Posterior vena cava (tissue), 2 donors: ENCODE measurements at places on chromosomes 5 and 9. TPM values are rescaled to one million over a fixed set of nuclear protein-coding genes. Genes with fewer than 3 reads are reported as not detected.
A peak's percentile ranks its signal among the peaks of the same experiment; 100 is the strongest.

CYLC2 gene
- total RNA-seq = not detected

- peak; percentile 28 for DNase-seq
Observed at GRCh38 chr5:179867079-179867465, 8.5 kb upstream of the MRNIP start.

ADGRV1 gene
- not detected for total RNA-seq

PAPPA gene
- total RNA-seq = 15.3 TPM

ANKRD33B gene
- 3.9 TPM for total RNA-seq

SLC46A2 gene
- 0.19 TPM for total RNA-seq

- DNase-seq = peak; percentile 34
Observed at GRCh38 chr9:129309041-129309430, 131.0 kb upstream of the IER5L start.

GRCh38 chr5:154107010-154107409 is 68.2 kb downstream of the MFAP3 start:
- DNase-seq = no peak

- DNase-seq = no peak
Observed at GRCh38 chr9:11135851-11136250, 523.0 kb upstream of the PTPRD start.

CTSL gene
- 176 TPM for total RNA-seq

DNA sequence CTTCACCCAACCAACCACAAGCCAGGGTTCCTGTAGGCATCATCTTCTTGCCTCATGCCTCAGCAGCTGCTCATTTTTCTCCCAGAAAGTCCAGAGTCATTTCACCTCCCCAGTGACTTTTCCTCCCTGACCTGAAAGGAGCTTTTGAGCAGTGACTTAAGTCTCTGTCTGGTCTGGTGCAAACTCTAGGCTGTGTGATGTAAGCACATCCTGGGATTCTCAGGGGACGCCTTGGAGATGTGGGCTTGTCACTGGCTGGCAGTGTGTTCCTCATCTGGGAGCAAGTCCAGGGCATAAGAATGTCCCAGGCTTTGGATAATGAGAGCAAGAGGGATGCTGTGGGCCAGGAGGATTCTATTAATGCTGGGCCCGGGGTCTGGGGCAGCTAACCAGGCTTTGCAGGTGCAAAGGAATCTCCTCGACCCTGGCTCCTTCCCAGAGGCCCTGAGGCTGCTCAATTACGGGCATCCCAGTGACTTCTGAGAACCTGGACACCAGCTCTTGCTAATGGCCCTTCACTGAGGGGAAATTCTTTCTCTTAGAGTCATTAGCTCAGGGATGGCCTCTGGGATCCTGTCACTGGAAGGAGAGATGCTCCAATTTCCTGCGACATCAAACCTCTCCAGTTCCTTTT is 211.0 kb upstream of the PANK3 start:
- peak; percentile 88 for DNase-seq

GRCh38 chr9:22454016-22454415 is 7.4 kb downstream of the DMRTA1 start:
- DNase-seq = no peak

DNA sequence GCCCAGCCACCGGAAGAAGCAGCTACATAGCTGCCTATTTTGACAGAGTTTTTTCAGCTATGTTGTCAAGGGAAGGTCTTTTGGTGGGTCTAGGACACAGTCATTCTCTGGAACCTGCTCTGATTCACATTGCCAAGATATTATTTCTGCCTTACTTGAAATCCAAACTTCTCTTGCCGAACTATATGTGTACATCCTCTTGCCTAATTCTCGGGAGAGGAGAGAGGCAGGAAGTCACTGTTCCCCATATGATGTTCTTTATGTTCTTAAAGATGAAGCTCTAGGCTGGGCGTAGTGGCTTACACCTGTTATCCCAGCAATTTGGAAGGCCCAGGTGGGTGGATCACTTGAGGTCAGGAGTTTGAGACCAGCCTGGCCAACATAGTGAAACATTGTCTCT is 8.6 kb downstream of the TMEM252 start:
- DNase-seq = no peak

GRCh38 chr5:170154744-170155143 is 49.0 kb downstream of the FOXI1 start:
- no peak for DNase-seq
